ENCODE measurements at places on chromosomes 4 and X.

DNA sequence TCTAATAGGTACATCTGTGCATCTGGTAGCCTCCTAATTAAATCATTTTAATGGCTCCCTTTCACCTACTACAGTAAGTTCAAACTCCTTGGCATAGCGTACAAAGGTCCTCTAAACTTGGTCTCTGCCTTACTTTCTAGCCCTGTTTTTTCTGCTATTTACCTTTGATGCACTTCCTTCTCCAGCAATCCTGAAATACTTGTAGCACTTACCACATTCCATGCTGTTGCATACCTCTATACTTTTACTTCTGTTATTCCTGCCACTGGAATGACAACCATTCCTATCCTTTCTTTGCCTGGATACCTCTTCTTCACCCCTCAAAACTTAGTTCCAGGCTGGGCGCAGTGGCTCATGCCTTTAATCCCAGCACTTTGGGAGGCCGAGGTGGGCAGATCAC lies 56.6 kb upstream of the LHFPL1 start:
- DNase-seq, result no peak
- H3K4me3 ChIP-seq, result no peak overlapping the region
- H3K27me3 ChIP-seq, result peaks cover 8% of the 10 kb centered on the region
- H3K27ac ChIP-seq, result no peak overlapping the region
- no peaks in the 10 kb centered on the region for H3K4me1 ChIP-seq

DNA sequence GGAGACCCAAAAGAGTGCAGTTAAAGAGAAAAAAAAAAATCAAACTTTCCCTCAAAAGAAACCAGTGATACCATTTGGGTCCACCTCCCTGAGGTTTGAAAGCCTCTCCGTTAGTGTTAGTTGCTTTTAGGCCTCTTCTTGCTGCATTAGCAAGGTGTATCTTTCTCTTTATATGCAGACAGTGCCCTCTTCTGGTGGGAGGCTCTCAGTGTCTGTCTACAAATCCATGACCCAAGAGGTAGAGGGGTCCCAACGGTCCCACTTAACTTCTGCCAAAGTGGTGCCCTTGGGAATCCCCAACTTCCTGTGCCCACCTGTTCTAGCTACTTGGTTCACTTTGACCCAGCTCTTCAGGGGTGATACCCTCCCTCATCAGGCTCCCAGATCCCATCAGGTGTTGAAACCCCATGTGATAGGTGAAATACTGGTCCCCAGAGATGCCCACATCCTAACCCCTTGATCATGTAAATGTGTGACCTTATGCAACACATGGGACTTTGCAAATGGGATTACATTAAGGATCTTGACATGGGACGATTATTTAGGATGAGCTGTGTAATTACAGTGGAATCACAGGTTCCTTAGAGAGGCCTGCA lies 63.7 kb upstream of the CD99 start:
- DNase-seq, result peak; percentile 25
- peak overlapping the region; percentile 30 for H3K4me3 ChIP-seq
- peak overlapping the region; percentile 98 for H3K27ac ChIP-seq
- peaks cover 48% of the 10 kb centered on the region for H3K4me1 ChIP-seq

- H3K4me3 ChIP-seq, result no peak overlapping the region
- no peaks in the 10 kb centered on the region for H3K36me3 ChIP-seq
- no peak for DNase-seq
- H3K4me1 ChIP-seq, result peaks cover 6% of the 10 kb centered on the region
- H3K27ac ChIP-seq, result no peak overlapping the region
Measured at GRCh38 chr4:2427383-2428334, 8.9 kb downstream of the CFAP99 start.

- no peak for DNase-seq
- no peaks in the 10 kb centered on the region for H3K27me3 ChIP-seq
- H3K27ac ChIP-seq, result no peak overlapping the region
- no peak overlapping the region for H3K4me3 ChIP-seq
- H3K4me1 ChIP-seq, result no peaks in the 10 kb centered on the region
- no peaks in the 10 kb centered on the region for H3K36me3 ChIP-seq
Measured at GRCh38 chrX:111928456-111928855, 52.5 kb downstream of the TRPC5OS start.

DNA sequence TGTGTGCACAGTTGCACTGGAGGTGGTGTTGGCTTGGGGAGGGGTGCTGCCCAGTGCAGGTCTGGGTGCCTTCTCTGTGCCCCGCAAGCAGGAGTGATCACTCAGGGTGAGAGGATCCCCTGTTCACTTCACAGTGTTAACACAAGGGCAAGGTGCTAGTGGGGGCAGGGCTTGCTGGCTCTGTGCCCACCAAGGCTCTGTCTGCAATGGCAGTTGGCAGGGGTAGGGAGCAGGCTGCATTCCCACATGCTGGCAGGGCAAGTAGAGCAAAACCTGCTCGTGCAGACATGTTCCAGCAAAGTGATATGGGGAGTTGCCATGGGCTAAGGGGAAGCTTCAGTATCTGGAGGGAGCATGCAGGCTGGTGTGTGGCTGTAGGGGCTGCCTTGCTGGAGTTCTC lies 428.0 kb downstream of the ZNF674 start:
- DNase-seq, result no peak
- no peaks in the 10 kb centered on the region for H3K27me3 ChIP-seq
- H3K36me3 ChIP-seq, result no peaks in the 10 kb centered on the region
- no peaks in the 10 kb centered on the region for H3K4me1 ChIP-seq

- H3K27me3 ChIP-seq, result peaks cover 22% of the 10 kb centered on the region
- DNase-seq, result no peak
- H3K4me3 ChIP-seq, result no peak overlapping the region
- H3K27ac ChIP-seq, result no peak overlapping the region
Measured at GRCh38 chr4:48025005-48025404, 8.4 kb downstream of the NIPAL1 start.

DNA sequence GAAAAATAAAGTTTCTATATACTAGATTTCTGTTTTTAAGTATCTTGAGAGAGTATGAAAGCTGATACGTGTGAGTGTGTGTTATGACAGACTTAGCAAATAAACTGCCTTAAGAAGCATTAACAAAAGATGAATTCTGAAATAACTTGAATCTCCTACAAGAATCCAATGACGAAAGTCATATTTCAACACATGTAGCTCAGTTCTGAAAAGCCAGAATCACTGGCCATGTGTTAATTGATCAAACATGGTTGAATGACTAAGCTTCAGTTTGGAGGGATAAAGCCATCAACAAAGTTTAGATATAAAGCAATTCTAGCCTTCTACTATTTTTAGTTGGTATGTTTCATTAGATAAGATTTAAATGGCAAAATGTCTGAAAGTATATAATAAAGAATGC lies 88.5 kb upstream of the ETNPPL start:
- no peak for DNase-seq
- H3K4me1 ChIP-seq, result no peaks in the 10 kb centered on the region
- H3K4me3 ChIP-seq, result no peak overlapping the region
- no peaks in the 10 kb centered on the region for H3K27me3 ChIP-seq
- H3K36me3 ChIP-seq, result no peaks in the 10 kb centered on the region

- H3K4me1 ChIP-seq, result peaks cover 37% of the 10 kb centered on the region
- no peak for DNase-seq
- H3K4me3 ChIP-seq, result peak overlapping the region; percentile 95
- peaks cover 5% of the 10 kb centered on the region for H3K36me3 ChIP-seq
- no peaks in the 10 kb centered on the region for H3K27me3 ChIP-seq
Measured at GRCh38 chrX:110001740-110002299, 1.1 kb upstream of the TMEM164 start.

Measured in central memory CD8-positive, alpha-beta T cell (primary cell).